ENCODE measurements at places on chromosomes 5 and 9.

- H3K36me3 ChIP-seq, result peaks cover 59% of the 10 kb centered on the region
- no peaks in the 10 kb centered on the region for H3K27me3 ChIP-seq
- peak overlapping the region; percentile 81 for H3K4me3 ChIP-seq
- H3K27ac ChIP-seq, result peak overlapping the region; percentile 89
Measured at GRCh38 chr9:121122246-121123032, 47.7 kb downstream of the CNTRL start.

GRCh38 chr5:133472829-133473228 is 139.5 kb downstream of the FSTL4 start:
- no peak for DNase-seq
- H3K4me3 ChIP-seq, result no peak overlapping the region
- H3K36me3 ChIP-seq, result no peaks in the 10 kb centered on the region
- H3K27me3 ChIP-seq, result peaks cover 33% of the 10 kb centered on the region

DNA sequence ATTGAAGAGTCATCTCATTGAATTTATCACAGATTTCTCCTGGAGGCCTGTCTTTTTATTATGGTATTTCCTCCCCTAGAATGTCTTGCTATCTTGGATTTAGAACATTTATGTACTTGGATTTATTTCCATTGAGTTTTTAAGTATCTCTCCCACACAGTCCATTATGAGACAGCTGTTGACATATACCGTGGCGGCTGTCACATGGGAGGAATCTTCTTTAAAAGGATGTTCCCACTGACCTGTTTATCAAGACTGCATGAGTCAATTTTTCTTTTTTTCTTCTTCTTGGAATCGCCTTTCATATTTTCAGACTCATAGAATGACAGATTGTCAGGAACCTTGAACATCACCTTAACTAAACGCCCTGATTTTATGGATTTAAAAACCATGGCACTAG is 2.9 kb upstream of the CAVIN4 start:
- H3K27me3 ChIP-seq, result no peaks in the 10 kb centered on the region
- DNase-seq, result no peak
- no peak overlapping the region for H3K4me3 ChIP-seq
- H3K27ac ChIP-seq, result no peak overlapping the region

GRCh38 chr5:164975986-164976385 is 1470.6 kb downstream of the MAT2B start:
- no peaks in the 10 kb centered on the region for H3K36me3 ChIP-seq
- H3K4me1 ChIP-seq, result no peaks in the 10 kb centered on the region
- DNase-seq, result no peak
- H3K27ac ChIP-seq, result no peak overlapping the region
- no peaks in the 10 kb centered on the region for H3K27me3 ChIP-seq
- H3K4me3 ChIP-seq, result no peak overlapping the region

GRCh38 chr5:38383701-38384100 is 125.3 kb downstream of the EGFLAM start:
- no peak for DNase-seq
- no peak overlapping the region for H3K27ac ChIP-seq
- H3K4me1 ChIP-seq, result no peaks in the 10 kb centered on the region
- peaks cover 16% of the 10 kb centered on the region for H3K27me3 ChIP-seq
- no peak overlapping the region for H3K4me3 ChIP-seq

- DNase-seq, result no peak
- no peaks in the 10 kb centered on the region for H3K36me3 ChIP-seq
- no peak overlapping the region for H3K4me3 ChIP-seq
- no peaks in the 10 kb centered on the region for H3K27me3 ChIP-seq
- H3K4me1 ChIP-seq, result no peaks in the 10 kb centered on the region
Measured at GRCh38 chr5:98624145-98624880, 149.2 kb upstream of the RGMB start.

DNA sequence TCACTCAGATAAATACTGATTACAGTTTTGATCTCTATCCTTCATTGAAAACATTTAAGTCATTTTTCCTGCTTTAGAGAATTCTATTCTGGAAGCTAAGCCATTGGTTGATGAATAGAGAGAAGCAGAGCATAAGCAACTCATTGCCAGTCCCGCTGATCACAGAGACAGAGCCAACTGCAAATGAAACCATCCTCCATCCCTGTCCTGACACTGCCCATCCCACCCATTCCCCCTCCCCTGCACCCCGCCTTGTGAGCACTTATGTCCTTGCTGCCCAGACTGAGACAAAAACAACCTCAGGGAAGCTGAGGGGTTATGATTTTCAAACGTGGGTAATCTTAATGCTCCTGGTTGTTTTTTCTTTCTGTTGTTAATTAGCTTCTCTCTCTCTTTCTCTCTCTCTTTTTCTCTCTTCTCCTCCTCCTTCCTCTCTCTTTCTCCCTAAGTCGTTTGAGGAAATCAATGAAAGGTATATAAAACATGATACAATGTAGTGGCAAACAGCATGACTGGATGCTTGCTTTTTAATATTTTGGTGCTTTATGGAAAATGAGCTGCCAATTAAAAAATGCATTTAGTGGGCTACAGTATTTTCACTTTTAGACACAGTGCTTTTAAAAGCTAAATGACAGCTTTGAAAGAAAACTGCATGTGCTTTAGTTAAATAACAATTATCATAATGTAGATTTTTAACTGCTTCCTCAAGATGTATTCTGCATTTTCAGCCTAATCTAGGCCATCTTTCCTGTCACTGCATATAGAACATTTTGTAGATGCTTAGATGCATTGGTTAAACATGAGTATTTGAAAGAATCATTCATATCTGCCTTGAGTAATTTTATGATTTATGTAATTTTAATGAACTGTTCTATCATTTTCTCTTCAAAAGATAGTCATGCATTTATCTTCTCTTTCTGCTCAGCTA is 57.3 kb downstream of the CMYA5 start:
- no peaks in the 10 kb centered on the region for H3K36me3 ChIP-seq
- H3K4me1 ChIP-seq, result peaks cover 4% of the 10 kb centered on the region
- no peak for DNase-seq
- no peak overlapping the region for H3K27ac ChIP-seq
- no peak overlapping the region for H3K4me3 ChIP-seq

GRCh38 chr9:32264170-32264864 is 120.1 kb upstream of the ACO1 start:
- H3K36me3 ChIP-seq, result no peaks in the 10 kb centered on the region
- no peaks in the 10 kb centered on the region for H3K4me1 ChIP-seq
- H3K4me3 ChIP-seq, result no peak overlapping the region
- no peak for DNase-seq
- H3K27me3 ChIP-seq, result no peaks in the 10 kb centered on the region

- no peak for DNase-seq
- no peaks in the 10 kb centered on the region for H3K36me3 ChIP-seq
- H3K4me1 ChIP-seq, result no peaks in the 10 kb centered on the region
Measured at GRCh38 chr9:84218322-84218721, 122.2 kb downstream of the SLC28A3 start.

- H3K27ac ChIP-seq, result peak overlapping the region; percentile 86
- H3K4me3 ChIP-seq, result no peak overlapping the region
- no peak for DNase-seq
Measured at GRCh38 chr5:60945813-60946187, 795 bp downstream of the NDUFAF2 start.

- H3K27ac ChIP-seq, result no peak overlapping the region
- H3K36me3 ChIP-seq, result no peaks in the 10 kb centered on the region
- no peaks in the 10 kb centered on the region for H3K27me3 ChIP-seq
- no peaks in the 10 kb centered on the region for H3K4me1 ChIP-seq
- no peak for DNase-seq
Measured at GRCh38 chr9:11128156-11128555, 515.4 kb upstream of the PTPRD start.

DNA sequence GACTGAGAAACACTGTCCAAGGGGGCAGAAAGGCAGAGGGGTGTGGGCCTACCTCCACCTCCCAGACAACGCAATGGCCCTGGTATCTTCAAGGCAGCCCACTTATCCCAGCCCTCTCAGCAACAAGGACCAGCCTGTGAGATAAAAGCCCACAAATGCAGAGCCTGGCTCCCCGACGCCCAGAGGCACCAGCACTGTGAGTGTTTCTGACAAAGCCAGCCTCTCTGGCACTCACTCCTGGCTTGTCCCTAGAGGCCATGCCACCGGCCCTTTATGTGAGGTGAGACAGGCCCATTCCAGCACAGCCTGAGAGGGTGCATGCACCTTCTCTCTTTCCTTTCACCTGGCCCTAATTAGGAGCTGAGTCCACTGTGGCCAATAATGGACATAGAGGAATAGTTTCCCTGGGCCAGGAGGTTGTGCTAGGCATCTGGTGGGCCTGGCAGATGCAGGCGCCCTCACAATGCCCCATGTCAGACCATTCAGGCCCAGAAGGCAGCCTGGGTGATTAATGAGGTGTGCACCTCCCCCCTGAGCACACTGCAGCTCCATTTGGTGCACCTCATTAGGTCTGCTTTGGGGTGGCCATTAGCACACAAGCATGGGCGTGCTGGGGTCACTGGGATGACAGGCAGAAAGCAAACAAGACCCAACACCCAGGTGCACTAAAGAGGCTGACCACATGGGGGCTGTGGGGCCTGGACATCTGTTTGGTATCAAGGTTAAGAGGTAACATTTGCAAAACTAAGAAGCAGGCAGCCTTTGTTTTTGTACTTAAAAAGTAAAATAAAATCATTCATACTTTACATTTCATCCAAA is 176.0 kb downstream of the MED10 start:
- DNase-seq, result no peak
- no peak overlapping the region for H3K4me3 ChIP-seq
- no peaks in the 10 kb centered on the region for H3K36me3 ChIP-seq
- H3K4me1 ChIP-seq, result no peaks in the 10 kb centered on the region
- H3K27me3 ChIP-seq, result no peaks in the 10 kb centered on the region

GRCh38 chr5:150279330-150280020 is 10.1 kb downstream of the CAMK2A start:
- H3K36me3 ChIP-seq, result no peaks in the 10 kb centered on the region
- H3K4me3 ChIP-seq, result no peak overlapping the region
- H3K27ac ChIP-seq, result no peak overlapping the region
- no peak for DNase-seq
- H3K27me3 ChIP-seq, result peaks cover 9% of the 10 kb centered on the region

- no peak overlapping the region for H3K4me3 ChIP-seq
- no peak overlapping the region for H3K27ac ChIP-seq
- peaks cover 33% of the 10 kb centered on the region for H3K27me3 ChIP-seq
- DNase-seq, result no peak
- no peaks in the 10 kb centered on the region for H3K4me1 ChIP-seq
Measured at GRCh38 chr9:127144670-127145445, 22.4 kb upstream of the ANGPTL2 start.

- H3K4me1 ChIP-seq, result no peaks in the 10 kb centered on the region
- no peaks in the 10 kb centered on the region for H3K36me3 ChIP-seq
- no peak overlapping the region for H3K27ac ChIP-seq
- DNase-seq, result no peak
- H3K27me3 ChIP-seq, result no peaks in the 10 kb centered on the region
Measured at GRCh38 chr5:99320436-99320835, 391.6 kb upstream of the CHD1 start.

GRCh38 chr9:119370816-119371215 is 1.6 kb upstream of the BRINP1 start:
- DNase-seq, result no peak
- no peaks in the 10 kb centered on the region for H3K36me3 ChIP-seq
- no peaks in the 10 kb centered on the region for H3K4me1 ChIP-seq

GRCh38 chr5:62900976-62901375 is 322.4 kb downstream of the LRRC70 start:
- no peaks in the 10 kb centered on the region for H3K4me1 ChIP-seq
- no peak overlapping the region for H3K4me3 ChIP-seq

DNA sequence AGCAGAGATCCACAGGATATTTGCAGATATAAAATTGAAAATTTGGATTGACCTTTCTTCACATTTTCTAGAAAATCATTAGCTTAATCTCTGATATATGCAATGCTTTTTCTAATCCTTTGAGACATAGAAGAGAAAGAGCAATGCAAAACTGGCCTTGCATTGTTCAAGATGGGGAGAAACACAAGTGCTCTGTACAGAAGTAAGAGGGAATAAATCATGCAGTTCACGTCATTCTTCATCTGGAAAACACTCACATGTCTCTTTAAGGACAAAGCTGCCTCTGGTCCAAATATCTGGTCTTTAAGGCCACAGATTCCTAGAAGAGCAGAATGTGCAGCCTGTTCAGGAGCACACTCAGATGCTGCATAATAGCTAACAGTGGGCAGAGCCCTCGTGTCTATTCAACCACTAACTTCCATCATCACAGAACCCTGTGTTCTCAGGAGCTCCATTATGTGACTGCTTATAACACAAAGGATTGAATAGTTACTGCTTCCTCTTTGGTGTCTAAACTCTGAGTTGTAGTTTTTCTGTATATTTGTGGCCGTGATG is 277.5 kb downstream of the PLK2 start:
- DNase-seq, result no peak
- H3K4me3 ChIP-seq, result no peak overlapping the region
- H3K36me3 ChIP-seq, result no peaks in the 10 kb centered on the region
- H3K4me1 ChIP-seq, result no peaks in the 10 kb centered on the region

DNA sequence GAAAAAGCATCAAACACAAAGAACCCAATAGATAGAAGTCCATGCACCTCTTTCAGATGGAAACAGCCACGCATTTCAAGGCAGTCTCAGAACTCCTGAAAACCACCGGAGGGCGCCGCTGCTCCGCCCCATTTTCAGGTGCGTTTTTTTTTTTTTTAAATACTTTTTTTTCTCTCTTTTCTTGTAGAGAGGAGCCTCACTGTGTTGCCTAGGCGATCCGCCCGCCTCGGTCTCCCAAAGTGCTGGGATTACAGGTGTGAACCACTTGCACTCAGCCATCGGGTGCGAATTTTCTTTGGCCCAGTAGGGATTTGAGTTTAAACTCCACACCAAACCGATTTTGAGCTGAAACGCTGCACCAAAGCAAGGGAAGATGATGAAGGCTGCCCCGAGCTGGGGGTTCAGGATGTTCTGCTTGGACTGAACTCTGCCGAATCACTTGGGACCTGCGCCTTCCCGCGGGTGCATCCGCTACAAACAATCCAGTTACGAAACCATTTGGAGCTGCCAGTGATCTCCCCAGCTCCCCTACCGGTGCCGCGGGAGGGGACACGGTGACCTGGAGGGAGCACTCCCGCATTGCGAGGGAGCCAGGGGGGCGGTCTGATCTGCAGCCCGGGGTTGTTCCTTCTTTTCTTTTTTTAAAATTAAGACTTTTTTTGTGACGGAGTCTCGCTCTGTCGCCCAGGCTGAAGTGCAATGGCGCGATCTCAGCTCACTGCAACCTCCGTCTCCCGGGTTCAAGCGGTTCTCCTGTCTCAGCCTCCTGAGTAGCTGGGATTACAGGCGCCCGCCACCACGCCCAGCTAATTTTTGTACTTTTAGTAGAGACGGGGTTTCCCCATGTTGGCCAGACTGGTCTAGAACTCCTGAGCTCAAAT is 1.4 kb downstream of the PTGR1 start:
- no peak overlapping the region for H3K27ac ChIP-seq
- peaks cover 16% of the 10 kb centered on the region for H3K4me1 ChIP-seq
- H3K27me3 ChIP-seq, result peaks cover 46% of the 10 kb centered on the region
- peak; percentile 22 for DNase-seq
- peak overlapping the region; percentile 90 for H3K4me3 ChIP-seq

DNA sequence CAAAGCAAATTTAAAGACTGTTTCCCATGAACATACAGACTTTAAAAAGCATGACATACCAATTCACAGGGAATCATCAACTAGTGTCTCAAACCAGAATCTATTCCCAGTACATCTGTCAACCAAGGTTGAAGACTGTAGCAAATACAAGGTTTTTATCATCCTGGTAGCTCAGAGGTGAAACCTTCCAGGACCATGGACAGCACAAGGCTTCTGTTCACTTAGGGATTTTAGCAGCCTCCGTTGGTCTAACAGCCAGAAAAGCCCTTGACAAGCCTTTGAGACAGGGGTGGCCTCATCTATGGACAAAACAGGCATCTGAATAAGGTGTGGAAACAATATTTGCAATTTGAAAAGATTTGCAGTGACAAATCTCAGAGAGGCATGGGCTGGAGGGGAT is 119.0 kb downstream of the TRIM32 start:
- H3K27me3 ChIP-seq, result no peaks in the 10 kb centered on the region
- H3K27ac ChIP-seq, result no peak overlapping the region
- H3K4me1 ChIP-seq, result no peaks in the 10 kb centered on the region
- H3K4me3 ChIP-seq, result no peak overlapping the region
- H3K36me3 ChIP-seq, result no peaks in the 10 kb centered on the region

All from T-helper 2 cell treated with Interferon-gamma antibody and Interleukin-4, amounts not matched to agents 5 μg/mL and 100 μg/mL, for 36 hours (primary cell).